ENCODE measurements at places on chromosomes 3 and 15.

DNA sequence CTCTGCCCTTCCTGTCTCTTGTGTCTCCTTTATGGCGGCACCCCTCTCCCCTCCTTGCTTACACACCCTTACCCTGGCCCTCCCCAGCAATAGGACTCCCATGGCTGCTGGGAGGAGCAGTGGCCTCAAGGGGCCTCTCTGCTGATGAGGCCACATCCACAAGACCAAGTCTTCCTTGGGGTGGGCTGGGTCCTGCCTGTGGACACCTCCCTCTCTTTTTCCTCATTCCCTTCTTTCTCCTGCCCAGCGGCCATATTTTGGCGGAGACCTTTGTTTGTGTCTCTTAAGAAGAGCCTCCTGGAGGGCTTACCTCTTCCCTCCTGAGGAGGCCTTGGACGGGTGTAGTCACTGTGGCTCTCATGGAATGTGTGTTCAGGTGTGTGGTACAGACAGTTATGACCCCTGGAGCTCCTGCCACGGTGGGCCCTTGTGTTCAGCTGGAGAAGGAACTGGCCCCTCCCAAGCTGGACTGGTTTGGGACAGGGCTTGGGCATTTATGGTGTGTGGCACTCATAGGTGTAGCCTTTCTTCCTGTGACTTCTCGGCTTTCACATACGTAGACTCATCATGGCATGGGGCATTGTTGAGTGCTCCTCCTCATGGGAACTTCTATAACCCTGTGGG, 56.6 kb upstream of the APEH start:
- DNase-seq, result no peak

GRCh38 chr3:16885593-16886302, 993 bp downstream of the PLCL2 start:
- DNase-seq, result no peak

- DNase-seq, result no peak
These were observed 22.4 kb downstream of the IGDCC3 start for GRCh38 chr15:65355173-65355987.

DNA sequence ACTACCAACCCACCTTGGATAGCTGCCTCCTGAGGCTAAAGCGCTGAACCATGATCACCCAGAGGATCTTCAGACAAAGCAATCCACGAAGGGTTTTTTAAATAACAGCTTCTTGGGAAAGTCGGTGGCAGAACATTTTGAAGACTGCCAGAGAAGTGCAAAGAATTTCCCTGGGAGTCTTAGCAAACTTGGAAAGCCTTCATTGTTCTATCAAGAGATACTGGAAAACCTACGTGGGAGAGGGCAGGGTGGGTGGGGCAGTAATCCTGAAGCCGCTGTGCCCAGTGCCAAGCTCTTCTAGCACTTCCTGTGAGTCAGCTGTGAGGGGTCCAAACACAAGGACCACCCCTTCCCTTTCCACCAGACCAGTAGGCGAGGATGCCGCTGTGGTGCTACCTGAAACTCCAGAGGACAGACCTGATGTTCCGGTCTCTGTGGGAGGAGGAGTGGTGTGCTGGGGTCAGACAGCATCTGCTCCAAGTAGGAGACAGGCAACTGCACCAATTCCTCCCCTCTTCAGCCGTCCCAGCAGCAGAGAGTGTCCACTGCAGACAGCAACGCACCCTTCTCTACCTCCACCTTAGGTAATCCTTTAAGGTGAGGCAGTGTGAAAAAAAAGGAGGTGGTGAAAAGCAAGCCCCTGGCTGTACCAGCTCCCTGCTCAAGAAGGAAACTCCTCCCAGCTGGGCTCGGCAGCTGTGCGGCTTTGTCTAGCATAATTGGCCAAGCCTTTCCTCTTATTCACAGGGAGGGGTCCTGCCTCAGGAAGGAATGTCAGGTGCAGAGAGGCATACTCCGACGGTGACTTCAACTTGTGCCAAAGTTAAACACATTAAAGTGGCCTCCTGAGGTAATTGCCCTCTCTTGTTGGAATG, 99.0 kb downstream of the TMCC1 start:
- no peak for DNase-seq

- DNase-seq, result no peak
These were observed 336.1 kb downstream of the MFSD1 start for GRCh38 chr3:159137949-159138348.

DNA sequence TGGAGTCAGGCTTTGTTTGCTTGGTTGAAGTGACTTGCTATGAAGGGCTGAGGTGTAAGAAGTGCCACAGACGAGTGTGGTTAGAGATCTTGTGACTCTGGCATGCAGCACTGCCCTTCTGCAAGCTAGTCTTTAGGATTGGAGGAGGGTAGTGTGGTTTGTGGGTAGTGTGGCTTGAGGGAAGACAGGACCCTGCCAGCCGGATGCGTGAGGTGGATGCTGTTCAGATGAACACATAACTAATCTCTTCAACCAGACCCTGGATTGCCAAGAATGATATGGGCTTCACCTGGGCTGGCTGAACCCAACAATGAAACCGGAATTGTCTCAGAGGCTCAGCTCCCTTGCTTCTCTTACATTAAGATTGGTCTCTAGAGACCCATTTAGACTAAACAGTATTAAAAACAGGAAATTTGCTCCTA, 32.7 kb downstream of the STARD9 start:
- no peak for DNase-seq

DNA sequence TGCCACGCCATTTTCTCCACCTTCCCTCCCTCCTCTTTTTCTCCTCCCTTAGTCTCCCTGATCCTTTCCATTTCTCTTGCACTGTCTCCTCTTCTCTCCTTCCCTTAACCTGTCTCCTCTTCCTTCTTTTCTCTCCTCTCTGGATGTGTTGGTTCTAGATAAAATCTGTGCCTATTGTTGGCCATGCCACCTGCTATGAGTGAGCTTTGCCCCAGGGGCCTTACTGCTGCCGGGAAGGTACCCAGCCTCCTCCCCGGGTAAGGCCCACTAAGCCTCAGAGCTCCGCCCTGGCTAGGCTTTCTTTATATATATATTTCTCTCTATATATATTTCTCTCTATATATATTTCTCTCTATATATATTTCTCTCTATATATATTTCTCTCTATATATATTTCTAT, 14.7 kb downstream of the GPD1L start:
- no peak for DNase-seq
